HCT116 (cell line): ENCODE measurements at places on chromosomes 3 and 15.

GRCh38 chr3:140695361-140696061, 17.6 kb downstream of the TRIM42 start:
- DNase-seq: no peak

GRCh38 chr3:64343689-64344430, 118.6 kb upstream of the PRICKLE2 start:
- no peak for DNase-seq

DNA sequence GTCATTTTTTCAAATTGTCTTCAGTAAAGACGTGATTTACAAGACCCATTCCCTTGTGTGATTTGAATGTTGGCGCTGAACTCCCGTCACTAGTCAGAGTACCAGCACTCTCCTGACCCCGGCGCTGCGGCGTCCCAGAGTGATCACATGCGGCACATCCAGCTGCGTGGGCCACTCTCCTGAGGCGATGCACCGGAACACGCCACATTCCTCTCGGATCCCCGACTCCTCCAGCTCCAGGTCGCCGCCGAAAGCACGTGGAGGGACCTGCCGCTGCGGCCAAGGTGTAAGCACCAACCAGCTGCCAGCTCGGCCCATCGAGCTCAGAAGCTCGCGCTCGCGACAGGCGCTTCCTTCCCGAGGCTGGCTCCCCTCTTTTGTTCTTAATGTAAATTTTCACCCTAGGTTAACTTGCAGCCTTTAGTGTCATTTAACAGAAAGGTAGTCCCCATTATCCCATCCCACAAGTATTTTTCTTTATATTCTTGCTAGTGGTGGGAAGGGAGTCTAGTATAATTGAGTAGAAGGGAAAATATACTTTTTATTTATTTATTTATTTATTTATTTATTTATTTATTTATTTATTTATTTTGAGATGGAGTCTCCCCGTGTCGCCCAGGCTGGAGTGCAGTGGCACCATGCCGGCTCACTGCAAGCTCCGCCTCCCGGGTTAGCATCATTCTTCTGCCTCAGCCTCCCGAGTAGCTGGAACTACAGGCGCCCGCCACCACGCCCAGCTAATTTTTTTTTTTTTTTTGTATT, 61.7 kb upstream of the VGLL3 start:
- no peak for DNase-seq

DNA sequence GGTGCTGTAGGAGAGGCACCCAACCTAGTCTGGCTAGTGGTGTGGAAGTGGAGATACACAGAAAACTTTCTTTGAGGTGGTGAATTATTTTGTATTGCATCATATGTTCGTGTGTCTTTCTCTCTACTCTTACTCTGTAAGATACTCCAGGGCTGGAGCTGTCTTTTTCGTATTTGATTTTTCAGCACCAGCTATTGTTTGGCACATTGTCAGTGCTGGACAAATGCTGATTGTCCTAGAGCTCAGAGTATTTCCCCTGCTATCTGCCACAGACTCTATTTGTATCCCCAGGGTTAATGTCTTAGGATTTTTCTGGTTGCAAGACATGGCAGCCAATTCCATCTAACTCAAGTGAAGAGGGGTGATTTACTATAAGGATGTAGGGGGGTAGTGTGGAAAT, 110.5 kb downstream of the SAMMSON start:
- DNase-seq: no peak

DNA sequence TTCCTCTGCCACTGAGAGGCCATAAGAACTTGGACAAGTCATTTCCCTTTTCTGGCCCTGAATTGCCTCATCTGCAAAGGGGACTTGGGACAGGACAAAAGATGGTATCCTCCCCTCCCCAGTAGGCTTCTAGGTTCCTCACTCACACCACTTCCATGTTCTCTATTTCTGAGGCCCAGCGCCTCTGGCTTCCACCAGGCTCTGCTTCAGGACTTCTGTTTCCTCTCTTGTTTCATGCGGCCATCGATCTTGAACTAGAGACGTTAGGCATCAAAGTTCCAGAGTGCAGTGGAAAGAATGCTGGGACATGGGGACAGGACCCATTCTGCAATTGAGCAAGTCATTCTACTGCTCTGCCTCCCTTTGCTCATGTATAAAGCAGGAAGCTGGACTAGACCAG, 1.7 kb downstream of the TM4SF4 start:
- DNase-seq: no peak
